M059J (cell line): ENCODE measurements at places on chromosomes 7 and 10. TPM values are rescaled to one million over a fixed set of nuclear protein-coding genes. Genes with fewer than 3 reads are reported as not detected.

DNA sequence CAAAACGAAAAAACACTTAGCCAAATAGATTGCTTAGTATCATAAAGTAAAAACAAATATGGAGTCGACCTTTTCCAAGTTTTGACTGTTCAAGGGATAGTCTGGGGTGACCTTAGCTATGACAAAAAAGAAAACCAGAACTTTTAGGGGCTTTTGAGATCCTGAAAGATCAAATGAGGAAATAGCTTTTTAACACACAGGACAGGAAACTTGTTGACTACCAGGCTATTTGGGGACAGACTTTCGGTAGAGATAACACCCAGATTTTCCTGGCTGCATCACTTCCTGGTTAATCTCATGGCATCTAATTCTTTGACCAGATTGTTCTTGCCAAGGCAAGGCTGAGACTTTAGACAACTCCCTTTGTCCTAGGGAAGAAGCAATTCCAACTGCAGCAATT lies 34.5 kb upstream of the EGR2 start:
- DNase-seq = no peak

DNA sequence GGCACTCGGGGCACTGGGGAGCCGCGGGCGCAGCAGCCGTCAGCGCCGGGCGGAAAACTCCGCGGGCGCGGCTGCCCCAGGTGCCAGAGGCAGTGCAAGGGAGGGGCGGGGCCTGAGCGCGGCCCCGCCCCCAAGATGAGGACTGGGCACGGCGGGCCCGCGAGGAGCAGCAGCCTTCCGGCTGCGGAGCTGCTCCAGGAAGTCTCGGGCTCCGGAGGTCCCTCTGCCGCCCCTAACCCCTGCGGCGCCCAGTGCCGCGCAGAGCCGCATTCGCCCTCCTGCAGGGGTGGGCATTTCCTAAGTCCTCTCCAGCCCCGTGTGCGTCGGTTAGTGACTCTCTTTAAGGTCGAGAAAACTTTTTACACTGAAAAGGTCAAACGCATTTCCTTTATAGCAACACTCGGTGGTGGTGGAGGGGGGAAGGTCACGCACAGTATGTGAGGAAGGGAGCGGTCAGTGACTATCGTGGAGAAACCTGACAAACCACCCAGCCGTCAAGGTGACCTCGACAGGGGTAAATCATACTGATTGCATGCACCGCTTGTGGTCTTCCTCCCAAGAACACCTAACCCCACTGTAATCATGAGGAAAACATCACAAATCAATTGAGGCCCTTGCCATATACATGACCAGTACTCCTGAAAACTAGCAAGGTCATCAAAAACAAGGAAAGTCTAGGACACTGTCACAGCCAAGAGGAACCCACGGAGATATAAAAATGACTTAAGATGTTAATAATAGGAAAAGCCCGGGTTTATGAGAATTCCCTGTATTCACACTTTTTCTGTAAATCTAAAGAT lies at the start of gene ANXA11:
Gene ANXA11, minus strand, starts transcription at position 61 of the 800 bp plus-strand sequence. CDS start 32,676 bp downstream, outside the sequence.
- DNase-seq = peak; percentile 78

Gene SRRM3
- 0.27 and 0.39 TPM in 2 replicates for total RNA-seq

DNA sequence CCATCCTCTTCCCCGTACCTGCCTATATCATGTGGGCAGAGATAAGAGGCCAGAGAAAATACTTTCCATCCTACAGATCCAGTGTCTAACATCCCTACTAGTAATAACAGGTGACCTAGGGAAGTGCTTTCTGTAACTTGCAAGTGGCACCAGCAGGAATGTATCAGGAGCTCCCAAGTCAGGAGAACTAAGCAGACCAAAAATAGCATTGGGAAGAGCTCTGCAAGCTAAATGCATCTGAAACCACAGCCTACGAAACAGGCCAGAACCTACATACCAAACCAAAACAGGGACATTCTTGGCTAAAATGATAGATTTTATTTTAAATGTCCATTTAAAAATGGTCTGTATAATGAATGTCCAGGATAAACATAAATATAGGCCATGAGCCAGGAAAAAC lies 680.8 kb downstream of the PHTF2 start:
- no peak for DNase-seq

GRCh38 chr10:5293691-5294550 lies 70.8 kb upstream of the UCN3 start:
- DNase-seq = peak; percentile 58

Gene ATG9B
- total RNA-seq = not detected in 2 replicates

Gene UPK3BL2
- 0.34 TPM in 1 of 2 replicates, not detected in the other for total RNA-seq

DNA sequence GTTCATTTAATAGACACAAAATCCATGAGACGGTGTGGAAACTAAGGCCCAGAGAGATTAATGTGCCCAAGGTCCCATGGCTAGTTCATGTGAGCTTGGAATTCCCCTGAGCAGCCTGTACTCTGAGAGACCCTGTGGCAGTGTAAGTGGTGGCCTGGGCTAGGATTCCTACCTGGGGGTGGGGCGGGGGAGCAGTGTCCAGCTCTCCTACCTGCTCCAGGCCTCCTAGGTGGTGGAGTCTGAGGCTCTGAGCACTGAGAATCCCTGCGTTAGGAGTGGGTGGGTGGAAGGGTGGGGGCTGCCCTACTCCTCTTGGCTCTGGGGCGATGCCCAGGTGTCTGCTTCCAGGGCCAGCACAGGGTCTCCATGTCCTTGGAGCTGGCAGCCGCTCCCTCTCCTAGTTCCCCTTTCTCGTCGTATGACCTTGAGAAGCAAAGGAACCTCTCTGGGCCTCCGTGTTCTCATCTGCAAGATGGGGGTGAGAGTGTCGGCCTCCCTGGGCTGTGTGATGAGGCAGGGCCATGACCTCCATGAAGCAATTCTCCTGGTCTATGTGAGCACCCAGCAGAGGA lies 2.5 kb downstream of the SNCG start:
- DNase-seq = no peak

DNA sequence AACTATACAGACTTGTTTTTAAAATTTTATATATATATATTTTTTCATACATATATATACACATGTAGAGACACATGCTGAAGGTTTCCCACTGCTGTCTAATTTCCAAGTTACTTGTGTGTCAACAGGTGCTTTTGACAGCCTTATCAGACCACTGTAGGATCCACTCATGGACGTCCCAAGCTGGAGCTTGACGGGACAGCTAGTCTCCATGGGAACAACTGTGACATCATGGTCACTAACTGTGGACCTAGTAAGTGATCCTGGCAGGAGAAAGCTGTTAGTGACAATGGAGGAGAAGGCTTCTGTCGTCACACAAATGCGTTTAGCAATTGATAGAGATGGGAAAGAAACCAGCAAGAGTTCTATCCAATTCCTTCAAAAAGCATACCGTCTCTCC lies 60.2 kb upstream of the DDC start:
- no peak for DNase-seq

Gene AKR1C4
- not detected in 2 replicates for total RNA-seq

Gene POLR1F
- 25.1 and 27.3 TPM in 2 replicates for total RNA-seq

DNA sequence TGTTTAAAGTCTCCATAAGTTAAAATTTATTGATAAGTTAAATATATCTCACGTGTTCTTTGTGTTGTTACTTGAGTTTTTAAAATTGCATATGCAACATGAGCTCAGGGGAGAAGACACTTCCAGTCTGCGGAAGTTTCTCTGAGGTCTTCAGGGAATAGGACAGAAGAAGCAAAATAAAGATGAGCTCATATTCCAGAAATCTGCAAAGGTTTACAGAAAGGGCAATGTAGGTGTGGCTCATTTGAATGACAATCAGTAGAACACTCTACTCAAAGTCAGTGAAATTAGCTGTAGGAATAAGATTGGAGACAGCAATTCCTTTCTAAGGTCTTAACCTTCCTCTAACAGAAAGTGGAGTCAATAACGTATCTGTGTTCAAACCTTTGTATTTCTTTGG lies 53.7 kb downstream of the CACNA2D1 start:
- no peak for DNase-seq

GRCh38 chr7:117565226-117565625 lies 85.4 kb downstream of the CFTR start:
- no peak for DNase-seq

- peak; percentile 77 for DNase-seq
Observed at GRCh38 chr7:139016931-139017511, 18.8 kb downstream of the ZC3HAV1L start.

- DNase-seq = no peak
Observed at GRCh38 chr10:94405406-94405805, 3.1 kb downstream of the TBC1D12 start.

- DNase-seq = no peak
Observed at GRCh38 chr7:45103958-45104843, 7.3 kb downstream of the TBRG4 start.

- no peak for DNase-seq
Observed at GRCh38 chr10:117166418-117167345, 28.6 kb upstream of the VAX1 start.

DNA sequence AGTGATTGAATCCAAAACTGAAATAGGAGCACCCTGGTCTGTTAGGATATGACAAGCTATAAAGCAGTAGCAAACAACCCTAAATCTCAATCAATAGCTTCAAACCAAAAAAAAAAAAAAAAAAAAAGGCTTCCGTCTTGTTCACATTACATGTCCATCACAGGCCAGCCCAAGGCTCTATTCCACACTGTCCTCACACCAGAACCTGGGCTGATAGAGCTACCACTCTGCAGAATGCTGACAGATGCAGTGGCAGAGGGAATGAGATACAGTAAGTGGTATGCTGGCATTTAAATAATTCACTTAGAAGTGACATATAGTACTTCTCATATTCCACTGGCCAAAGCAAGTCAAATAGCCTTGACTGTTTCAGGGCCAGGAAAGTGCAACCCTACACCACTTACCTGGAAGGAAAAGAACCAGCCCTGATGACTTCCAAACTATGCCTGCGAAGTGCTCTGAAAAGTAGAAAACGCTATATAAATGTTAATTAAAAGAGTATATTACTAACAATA lies 5.8 kb downstream of the CDCA7L start:
- no peak for DNase-seq

- DNase-seq = no peak
Observed at GRCh38 chr7:111852081-111852480, 289.8 kb upstream of the IMMP2L start.

Gene RADIL
- not detected in 2 replicates for total RNA-seq

DNA sequence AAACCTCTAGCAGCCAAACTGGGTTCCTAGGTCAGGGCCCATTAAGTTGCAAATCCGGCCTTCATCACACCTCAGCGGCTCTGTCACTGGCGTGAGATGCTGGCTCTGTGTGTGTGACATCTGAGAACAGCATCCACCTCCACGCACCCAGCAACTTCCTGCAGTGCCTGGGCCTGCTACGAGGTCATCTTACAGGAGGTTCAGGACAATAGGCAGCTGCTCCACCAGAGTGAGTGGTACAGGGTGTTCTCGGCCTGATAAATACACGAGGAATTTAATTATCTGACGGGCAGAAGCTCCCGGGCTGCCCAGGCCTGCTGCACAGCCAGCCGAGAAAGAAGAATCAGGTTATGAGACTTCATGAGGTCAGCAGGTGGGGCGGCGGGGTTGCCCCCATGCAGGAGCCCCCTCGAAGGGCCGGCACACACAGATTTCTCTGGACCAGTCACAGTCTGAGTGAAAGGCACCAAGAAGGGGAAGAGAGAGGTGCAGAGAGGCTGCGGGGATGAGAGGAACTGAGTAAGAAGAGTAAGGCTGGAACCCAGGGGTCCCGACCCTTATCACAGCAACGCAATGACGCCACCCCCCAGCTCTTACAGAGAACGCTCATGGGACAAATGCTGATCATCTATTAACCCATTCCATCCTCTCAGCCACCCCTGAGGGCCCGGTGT lies 49.3 kb downstream of the CALML3 start:
- no peak for DNase-seq

Gene GOLGA7B
- total RNA-seq = not detected in 2 replicates

DNA sequence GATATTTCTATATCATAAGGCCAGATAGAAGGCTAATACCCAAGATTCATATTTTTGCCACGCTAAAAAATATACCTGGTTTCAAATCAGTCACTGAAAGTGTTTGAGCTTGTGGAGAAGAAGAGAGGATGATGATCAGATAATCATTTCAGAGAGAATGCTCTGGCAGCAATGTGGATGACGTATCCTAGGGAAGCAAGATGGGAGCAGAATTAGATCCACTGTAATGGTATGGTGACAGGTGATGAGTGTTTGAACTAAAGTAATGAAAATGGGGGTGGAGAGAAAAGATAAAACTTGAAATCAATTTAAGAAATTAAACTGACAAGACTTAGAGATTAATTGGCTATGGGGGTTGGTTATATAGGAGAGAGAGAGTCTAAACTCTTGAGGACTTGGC lies 42.7 kb upstream of the TMEM196 start:
- DNase-seq = no peak

Gene GPR22
- total RNA-seq = not detected in 2 replicates

DNA sequence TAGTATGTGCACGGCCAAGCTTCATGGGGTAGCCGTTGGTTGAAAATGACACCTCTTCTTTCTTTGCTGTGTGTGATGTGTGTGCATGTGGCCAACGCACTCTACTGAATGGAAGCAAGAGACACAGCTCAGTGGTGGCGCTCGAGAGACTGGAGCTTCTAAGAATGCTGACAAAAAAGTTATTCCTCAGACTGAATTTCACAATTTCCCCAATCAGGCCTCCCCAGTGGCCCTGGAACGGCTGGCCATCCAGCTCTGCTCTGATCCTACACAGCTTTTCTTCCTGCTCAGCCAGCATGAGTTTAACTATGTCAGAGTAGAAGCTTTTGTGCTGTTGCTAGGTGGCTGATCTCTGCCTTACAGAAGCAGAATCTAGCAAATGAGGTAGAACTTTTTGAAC lies 186.7 kb upstream of the PLXDC2 start:
- DNase-seq = no peak

DNA sequence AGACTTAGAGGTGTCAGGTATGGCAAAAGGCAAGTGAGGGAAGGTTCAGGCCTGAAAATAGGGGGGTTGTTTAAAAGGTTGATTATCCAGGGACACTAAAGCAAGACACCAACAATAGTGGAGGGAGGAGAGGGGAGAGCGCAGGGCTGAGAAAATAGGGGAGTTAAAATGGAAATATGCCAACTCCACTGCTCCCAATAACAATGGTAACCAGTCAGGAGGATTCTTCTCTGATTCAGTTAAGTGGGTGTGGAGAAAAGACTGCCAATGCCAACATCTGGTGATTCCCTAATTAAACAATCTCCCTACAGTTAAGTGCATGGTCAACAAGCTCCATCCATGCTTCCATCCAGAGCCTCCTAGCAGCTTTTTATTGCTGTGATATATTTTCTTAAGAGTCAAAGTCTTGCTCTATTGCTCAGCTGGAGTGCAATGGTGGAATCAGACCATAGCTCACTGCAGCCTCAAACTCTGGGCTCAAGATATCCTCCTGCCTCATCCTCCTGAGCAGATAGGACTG lies 183.3 kb downstream of the JAZF1 start:
- no peak for DNase-seq

Gene STAG3
- 8.3 and 10.5 TPM in 2 replicates for total RNA-seq

- peak; percentile 42 for DNase-seq
Observed at GRCh38 chr7:74141705-74142104, 32.5 kb upstream of the EIF4H start.

- DNase-seq = no peak
Observed at GRCh38 chr7:151743481-151743983, 133.4 kb downstream of the PRKAG2 start.

Gene ARPC1B
- total RNA-seq = 566 and 713 TPM in 2 replicates

Gene SLC26A5
- total RNA-seq = not detected in 2 replicates

Gene C10orf95
- not detected in 2 replicates for total RNA-seq

Gene CLCN1
- total RNA-seq = not detected in 2 replicates

Gene CRYGN
- not detected in 2 replicates for total RNA-seq
